ENCODE measurements at places on chromosomes 6 and 20. TPM values are rescaled to one million over a fixed set of nuclear protein-coding genes. Genes with fewer than 3 reads are reported as not detected.

Gene TEAD3
- 38.7 TPM for total RNA-seq

GRCh38 chr6:170361335-170361734 is 54.8 kb downstream of the FAM120B start:
- DNase-seq: no peak

DNA sequence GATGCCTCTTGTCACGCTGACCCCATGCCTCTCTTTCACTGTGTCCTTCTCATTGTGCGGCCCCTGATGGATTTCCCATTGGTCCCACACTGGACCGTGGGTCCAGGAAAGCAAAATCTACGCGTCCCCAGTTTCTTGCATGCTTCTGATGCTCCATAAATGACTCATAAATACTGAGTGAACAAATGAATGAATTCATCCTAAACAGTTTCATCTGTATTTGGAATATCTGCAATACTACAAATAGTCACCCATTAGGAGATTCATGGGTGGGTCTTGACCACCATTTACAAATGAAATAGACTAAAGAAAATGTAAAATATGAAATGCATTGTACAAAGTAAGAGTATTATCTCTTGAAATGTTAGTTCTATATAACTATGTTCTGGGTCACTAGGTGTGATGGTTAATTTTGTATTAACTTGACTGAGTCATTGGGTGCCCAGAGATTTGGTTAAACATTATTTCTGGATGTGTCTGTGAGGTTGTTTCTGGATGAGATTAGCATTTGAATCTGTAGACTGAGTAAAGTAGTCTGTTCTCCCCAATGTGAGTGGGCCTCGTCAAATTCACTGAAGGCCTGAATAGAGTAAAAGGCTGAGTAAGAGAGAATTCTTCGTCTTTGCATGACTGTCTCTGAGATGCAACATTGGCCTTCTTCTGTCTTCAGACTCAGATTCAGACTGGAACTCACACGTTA is 448.7 kb downstream of the PREX1 start:
- no peak for DNase-seq

DNA sequence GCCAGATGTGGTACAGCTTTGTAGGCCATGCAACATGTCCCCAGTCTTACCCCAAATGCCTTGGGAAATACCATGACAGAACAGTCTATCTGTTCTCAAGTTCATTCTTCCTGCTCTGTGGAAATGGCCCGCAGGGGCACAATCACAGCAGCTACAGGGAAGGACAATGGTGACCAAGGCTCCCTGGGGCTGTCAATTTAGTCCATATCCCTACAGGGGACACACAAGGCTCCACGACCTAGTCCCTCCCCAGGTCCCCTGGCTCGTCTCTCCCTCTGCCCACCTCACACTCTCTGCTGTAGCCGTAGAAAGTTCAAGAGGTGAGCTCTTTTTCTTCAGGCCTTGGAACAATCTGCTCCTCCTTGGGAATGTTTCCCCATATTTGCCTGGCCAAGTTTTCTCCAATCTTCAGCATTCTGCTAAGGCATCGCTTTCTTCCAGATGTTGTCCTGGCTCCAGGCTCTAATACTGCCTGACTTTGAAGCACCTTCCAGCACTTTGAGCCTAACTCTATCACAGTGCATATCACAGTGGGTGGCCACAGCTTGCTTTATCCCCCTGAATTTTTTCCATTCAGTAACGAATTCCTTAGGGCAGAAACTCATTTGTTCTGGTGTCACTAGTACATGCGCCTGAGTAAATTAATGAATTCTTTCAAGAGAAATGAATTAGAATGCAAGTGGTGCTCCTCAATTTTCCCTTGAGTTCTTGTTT is 92.6 kb downstream of the MAP3K7 start:
- DNase-seq: no peak

- DNase-seq: no peak
Observed at GRCh38 chr20:1702328-1702727, 44.7 kb upstream of the SIRPG start.

- no peak for DNase-seq
Observed at GRCh38 chr20:13990465-13990864, at the start of gene SEL1L2. Gene SEL1L2, minus strand, starts transcription at chr20:13990614. Its CDS starts 80 bp downstream, at chr20:13990534.

Gene DEFB123
- not detected for total RNA-seq

Gene MARCKS
- 26.5 TPM for total RNA-seq
